ENCODE measurements at places on chromosomes 11 and 22. TPM values are rescaled to one million over a fixed set of nuclear protein-coding genes. Genes with fewer than 3 reads are reported as not detected.

The SLC22A24 gene
- total RNA-seq: not detected

The BIK gene
- not detected for total RNA-seq

The OR8D4 gene
- 2.4 TPM for total RNA-seq

DNA sequence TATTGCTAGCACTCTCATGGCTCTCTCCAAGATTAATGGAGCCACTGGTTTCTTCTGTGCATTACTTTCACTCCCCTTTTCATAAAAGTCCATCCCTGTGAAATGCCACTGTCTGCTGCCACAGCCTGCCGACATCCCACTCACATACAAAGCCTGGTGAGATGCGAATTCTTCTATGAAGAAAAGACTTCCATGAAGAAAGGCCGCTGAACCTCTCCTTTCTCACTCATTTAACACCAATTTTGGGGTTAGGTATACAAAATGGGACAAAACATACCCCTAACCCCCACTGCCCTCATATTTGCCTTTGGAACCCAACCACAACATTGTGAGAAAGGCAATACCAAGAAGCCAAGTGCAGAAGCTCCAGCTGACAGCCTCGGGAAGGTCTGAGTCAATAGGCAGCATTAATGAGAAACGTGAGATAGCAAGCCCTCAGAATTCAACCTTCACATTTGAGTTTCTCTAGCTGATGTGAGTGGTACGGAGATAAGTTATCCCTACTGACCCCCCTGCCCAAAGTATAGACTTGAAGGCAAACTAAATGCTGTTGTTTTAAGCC is 156.4 kb downstream of the ATG16L2 start:
- DNase-seq: no peak

DNA sequence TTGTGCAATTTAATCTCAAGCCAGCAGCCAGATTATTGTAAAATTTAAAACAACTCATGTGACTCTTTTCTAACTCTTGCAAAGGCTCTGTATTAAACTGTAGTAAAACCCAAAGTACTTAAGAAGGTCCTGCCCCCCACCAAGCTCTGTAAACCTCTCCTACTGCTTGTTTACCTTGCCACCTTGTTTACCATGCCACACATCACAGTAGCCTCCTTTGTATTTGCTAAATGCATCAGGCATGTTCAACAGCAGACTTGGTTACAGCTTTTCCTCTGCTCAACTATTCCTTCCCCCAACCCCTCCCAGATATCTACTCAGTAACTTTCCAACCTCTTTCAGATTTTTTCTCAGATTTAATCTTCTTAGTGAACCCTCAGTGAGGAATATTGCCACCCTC is 861.6 kb downstream of the METTL15 start:
- no peak for DNase-seq

All from umbilical cord (tissue), 2 donors.